ENCODE measurements at places on chromosomes 7 and 10.

- no peak for DNase-seq
Measured at GRCh38 chr7:923108-924041, 31.1 kb downstream of the ADAP1 start.

DNA sequence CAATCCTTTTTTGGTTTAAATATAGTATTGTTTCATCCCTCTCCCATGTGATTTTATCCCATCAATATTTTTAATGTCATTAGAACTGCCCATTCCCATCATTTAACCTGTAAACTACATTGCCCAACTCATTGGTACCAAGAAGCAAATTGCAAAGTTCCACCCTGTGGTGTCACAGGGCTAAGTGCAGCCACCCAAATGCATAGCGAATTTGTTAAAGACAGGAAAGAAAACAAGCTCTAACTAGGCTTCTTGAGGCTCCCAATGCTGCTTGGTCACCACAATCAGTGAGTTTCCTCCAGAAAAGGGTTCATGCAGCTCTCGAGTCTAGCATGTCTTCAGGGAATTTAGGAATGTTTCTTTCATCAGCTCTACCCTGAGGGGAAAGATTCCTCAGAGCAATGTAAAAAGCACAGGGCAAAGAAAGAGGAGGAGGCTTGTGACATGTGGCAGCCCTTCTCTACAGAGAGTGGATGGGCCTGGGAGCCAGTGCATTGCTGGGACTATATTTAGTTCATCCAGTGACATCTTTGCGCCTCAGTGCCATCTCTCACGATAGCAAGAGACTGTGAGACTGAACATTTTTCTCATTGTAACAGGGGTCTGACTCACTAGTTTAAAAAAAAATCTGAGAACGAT, 58.1 kb downstream of the CAV1 start:
- DNase-seq, result peak; percentile 50

DNA sequence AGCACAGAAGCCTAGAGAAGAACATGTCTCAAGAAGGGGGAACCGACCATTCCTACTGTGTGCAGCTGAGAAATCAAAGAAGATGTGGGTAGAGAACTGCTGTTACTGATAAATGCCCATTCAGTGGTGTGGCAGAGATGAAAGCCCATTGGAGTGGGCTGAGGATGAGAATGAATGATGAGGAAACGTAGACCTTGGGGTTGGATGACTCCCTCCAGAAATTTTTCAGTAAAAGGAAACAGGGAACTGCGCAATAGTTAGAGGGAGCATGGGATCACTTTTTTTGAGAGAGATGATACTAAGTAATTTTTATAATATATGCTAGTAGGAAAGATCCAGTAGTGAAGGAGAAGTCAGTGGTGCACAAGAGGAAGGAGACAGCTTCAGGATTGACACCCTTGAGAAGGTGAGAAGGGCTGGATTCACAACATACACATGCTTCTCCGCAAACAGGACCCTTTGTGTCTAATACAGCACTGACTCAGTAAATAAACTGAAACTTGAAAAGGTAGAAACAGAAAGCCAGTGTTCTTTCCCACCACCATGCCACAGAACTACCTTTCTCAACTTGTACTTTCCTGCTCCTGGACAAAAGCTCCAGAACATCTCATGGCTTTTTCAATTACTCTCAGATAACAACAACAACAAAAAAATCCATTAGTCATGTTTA, 104.7 kb upstream of the IL6 start:
- no peak for DNase-seq

DNA sequence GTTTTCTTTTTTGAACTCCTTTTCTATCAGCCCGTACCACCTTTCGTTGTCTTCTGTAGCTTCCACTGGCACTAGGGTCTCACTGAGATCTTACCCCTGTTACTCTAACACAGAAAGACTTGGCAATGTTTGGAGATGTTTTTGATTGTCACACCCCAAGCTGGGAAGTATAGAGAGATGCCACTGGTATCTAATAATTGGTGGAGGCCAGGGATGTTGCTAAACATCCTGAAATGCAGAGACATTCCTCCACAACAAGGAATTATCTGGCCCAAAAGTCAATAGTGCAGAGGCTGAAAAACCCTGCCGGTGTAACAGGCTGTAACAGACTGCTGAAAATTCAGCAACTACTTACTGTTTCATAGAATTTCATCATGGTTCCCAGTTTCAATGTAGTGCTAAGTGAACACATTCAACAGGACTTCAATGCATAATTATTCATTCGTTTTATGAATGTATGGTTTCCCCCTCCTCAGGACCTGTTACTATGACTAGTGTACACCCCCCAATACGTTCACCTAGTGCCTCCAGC, 115.9 kb downstream of the TRIM24 start:
- DNase-seq, result no peak

Measured in GOT3 (cell line).